ENCODE measurements at places on chromosomes 2 and 18.

GRCh38 chr2:222261504-222261903 lies 37.3 kb downstream of the PAX3 start:
- no peak for DNase-seq

GRCh38 chr2:39107724-39108273 lies 13.1 kb downstream of the SOS1 start:
- DNase-seq, result no peak

GRCh38 chr18:33472509-33472908 lies 32.0 kb upstream of the CCDC178 start:
- no peak for DNase-seq

- no peak for DNase-seq
These were observed 10.7 kb upstream of the FAHD2A start for GRCh38 chr2:95391641-95392310.

- DNase-seq, result no peak
These were observed 42.6 kb downstream of the MYO1B start for GRCh38 chr2:191287820-191288219.

DNA sequence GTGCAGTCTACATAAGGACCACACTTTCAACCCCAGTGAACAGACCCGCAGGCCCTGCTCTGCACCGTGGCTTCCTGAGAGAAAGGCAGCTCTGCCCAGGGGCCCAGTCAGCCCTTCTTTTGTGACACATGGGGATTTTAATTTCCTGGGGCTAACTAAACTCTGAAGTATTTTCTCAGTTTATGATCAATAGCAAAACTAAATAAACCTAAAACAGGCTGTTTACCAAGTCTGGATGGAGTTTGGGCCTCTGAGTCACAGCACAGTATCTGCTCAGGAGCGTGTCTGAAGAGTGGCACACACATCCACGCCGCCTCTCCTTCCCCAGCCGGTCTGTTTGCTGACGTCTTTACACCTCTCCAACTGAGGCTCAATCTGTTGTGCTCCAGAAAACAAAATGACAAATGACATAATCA lies 72.3 kb downstream of the LDLRAD4 start:
- no peak for DNase-seq

GRCh38 chr18:5582076-5582475 lies 38.3 kb upstream of the EPB41L3 start:
- no peak for DNase-seq

DNA sequence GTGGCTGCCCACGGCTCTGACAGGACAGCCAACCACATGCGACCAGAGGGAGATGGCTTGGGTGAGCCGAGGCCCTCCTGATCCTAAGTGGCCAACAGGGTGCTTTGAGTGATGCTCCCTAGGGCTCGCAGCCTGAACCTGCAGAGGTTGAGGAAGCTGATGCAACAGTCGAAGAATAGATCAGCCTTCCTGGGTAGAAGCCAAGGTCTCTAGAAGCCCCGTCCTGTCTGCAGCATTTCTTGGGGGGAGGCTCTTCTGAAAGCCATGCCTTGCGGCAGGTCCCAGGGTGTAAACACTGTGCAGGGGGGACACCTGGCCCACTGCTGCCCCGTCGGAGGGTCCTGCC lies 136.4 kb downstream of the HDAC4 start:
- DNase-seq, result no peak

DNA sequence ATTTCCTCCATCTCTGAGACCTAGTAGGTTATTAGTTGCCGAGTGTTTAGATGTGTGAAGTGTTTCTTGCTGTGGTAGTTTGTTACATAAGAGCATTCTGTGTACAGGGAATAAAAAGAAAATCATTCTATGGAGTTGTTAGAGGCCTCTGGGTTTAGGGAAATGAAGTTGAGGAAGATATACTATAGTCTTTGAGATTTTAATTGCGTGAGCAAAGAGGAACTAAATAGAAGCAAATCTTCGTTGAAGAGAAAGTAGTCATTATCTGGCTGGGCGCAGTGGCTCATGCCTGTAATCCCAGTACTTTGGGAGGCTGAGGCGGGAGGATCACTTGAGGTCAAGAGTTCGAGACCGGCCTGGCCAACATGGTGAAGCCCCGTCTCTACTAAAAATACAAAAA lies 19.0 kb downstream of the USP39 start:
- no peak for DNase-seq

- DNase-seq, result no peak
These were observed 20.4 kb upstream of the DAPL1 start for GRCh38 chr2:158774681-158775080.

- no peak for DNase-seq
These were observed 53.8 kb downstream of the TGOLN2 start for GRCh38 chr2:85273738-85274731.

DNA sequence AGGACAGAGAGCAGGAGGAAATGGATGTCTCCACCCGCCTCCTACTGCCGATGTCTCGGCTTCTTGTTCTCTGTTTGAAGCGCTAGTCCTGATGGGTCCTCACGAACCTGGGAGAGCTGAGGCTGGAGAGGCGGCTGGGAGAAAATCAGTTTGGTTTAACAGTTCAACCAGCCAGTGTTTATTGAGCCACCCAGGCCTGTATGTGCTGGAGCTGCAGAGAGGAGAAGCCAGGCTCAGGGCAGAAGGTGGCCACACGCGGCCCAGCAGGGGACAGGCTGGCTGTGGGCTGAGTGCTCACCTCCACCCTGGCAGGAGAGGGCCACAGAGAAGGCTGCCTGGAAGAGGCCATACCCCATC lies 202.1 kb downstream of the CYP26B1 start:
- no peak for DNase-seq

DNA sequence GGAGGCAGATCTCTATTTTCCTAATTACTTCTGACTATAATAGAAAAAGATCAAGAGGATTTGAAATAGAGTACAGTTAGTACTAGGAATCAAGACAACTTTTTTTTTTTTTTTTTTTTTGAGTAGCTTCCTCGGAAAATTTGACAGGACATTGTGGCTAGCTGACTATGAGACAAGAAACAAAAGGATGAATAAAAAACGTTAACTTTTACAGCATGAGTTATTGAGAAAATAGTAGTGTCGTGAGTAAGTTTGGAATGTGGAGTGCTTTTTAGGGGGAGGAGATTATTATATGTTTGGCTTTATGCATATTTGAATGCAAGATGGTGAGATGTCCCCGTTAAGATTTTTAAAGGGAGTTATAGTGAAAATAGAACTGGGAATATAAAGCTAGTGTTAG lies 27.7 kb upstream of the CPS1 start:
- no peak for DNase-seq

DNA sequence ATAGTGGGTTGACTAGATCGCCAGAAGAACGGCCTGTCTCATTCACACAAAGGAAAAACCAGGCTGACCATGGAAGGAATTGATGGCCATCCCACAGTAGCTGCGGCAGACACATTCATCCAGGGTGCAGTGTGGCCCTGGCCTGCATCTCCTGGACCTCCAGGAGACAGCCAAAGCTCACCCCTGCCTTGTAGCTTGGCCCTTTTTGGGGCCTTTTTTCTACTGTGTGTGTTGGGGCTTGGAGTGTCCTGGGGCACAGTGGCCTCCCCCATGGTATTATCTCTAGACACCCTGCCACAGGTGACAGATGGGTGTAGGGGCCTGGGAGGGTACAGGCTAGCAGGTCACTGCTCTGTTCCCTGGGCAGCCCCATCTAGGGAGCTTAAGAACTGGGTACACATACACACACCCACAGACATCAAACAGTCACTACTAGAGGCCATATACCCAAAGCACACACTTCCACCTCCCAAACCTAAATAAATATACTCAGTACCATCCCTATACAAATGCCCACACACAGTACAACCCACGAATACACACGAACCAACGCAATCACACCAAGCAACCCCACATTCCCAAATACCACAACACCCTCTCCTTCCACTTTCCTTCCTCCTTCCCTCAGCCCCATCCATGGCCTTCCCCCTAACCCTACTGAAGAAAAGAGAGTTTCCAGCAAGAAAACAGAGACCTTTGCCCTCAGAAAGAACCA lies 8.6 kb downstream of the EN1 start:
- no peak for DNase-seq

GRCh38 chr18:61972389-61973264 lies 79.8 kb upstream of the RNF152 start:
- DNase-seq, result no peak

DNA sequence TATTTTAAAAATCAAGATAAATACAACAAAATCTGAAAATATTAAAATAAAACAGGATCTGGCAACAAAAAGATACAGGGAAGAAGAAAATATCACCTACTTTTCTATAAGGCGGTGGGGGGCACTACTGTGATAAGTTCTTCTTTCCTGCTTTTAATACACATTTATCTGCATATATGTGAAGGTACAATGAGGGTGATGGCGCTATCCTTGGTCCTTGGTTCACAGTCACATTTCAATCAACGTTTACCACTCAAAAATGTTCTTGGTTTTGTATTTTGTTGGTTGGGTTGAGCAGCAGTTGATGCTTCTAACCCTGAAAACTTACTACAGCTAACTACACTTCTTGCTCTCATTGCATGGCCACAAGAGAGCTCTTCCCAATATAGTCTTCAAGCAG lies 112.4 kb downstream of the COL6A3 start:
- DNase-seq, result no peak

DNA sequence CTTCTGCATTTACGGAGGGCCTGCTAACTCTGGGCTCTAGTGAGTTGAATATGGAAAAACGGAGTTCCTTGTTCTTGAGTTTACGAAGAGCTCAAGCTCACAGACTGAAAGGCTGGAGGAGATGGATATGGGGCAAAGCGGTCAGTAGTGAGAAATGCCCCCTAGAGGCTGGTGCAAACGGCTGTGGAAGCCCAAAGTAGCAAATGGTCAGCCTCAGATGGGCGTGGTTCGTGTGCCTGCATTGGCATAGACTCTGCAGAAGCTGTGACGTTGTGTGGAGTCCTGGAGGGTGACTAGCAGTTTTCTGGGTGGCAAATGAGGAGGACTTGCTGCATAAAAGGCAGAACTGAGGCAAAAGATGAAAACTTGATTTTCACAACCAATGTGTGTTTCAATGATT lies 93.6 kb upstream of the TWIST2 start:
- DNase-seq, result no peak

- no peak for DNase-seq
These were observed 201.4 kb downstream of the CELF4 start for GRCh38 chr18:37364237-37364636.

GRCh38 chr2:174589334-174589733 lies 8.3 kb downstream of the WIPF1 start:
- DNase-seq, result no peak

GRCh38 chr2:66127656-66128055 lies 307.3 kb upstream of the MEIS1 start:
- DNase-seq, result no peak

GRCh38 chr2:168501466-168502065 lies 45.5 kb downstream of the CERS6 start:
- no peak for DNase-seq
